ENCODE measurements at places on chromosomes 2 and 18. TPM values are rescaled to one million over a fixed set of nuclear protein-coding genes. Genes with fewer than 3 reads are reported as not detected.

Gene ANKRD36
- total RNA-seq: 20.4 TPM

Gene PTPRM
- 3.9 TPM for total RNA-seq

Gene POTEC
- total RNA-seq: not detected

Gene RNF152
- total RNA-seq: 0.13 TPM

Gene GPR45
- total RNA-seq: not detected

Gene DSG1
- not detected for total RNA-seq

Gene PIK3C3
- total RNA-seq: 43.6 TPM

Gene NOSTRIN
- total RNA-seq: not detected

Gene NFATC1
- total RNA-seq: 46.7 TPM

Gene CNNM3
- 36.6 TPM for total RNA-seq

Gene KLHL41
- 0.27 TPM for total RNA-seq

Gene SCN1A
- total RNA-seq: not detected

Gene ALLC
- not detected for total RNA-seq

Gene CAVIN2
- not detected for total RNA-seq

Gene TGFA
- total RNA-seq: 0.35 TPM

All from CD8-positive, alpha-beta memory T cell (primary cell).